ENCODE measurements at places on chromosomes 1 and 21.
A peak's percentile ranks its signal among the peaks of the same experiment; 100 is the strongest.

- DNase-seq, result no peak
Measured at GRCh38 chr1:171738911-171739310, 3.0 kb downstream of the VAMP4 start.

GRCh38 chr1:117198097-117198496 is 12.6 kb downstream of the VTCN1 start:
- no peak for DNase-seq

DNA sequence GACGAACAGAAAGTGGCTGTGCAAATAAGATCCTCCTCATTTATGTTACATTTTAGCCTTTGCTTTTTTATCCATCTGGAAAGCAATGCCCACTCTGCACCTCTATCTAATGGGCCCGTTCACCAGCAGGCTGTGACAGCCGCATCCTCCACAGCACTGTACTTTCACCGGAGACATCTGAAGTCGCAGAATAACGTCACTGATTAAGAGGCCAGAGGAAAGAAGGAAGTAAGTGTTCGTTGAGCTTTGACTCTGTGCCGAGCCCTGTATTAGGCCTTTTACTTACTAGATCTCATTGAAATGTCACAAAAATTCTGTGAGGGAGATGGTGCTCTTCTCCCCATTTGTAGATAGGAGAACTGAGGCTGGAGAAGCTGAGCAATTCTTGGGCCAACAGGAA is 62.3 kb downstream of the KAZN start:
- no peak for DNase-seq

DNA sequence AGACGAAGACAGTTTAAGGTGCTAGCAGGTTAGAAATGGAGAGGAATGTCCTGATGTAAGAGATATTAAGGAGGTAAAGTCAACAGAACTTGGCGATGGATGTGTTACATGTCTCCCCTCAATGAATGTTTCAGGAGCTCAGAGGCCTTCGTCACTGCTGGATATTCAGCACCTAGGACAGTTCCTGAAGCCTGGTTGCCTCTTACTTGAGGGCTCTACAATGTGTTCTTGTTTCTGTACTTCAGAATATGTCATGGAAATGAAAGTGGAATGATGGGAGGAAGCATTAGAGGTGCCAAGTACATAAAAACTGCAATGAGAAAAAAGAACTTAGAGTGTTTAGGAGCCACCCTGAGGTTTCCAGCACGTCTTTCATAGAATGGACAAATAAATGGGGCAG is 17.7 kb downstream of the TNR start:
- DNase-seq, result no peak

DNA sequence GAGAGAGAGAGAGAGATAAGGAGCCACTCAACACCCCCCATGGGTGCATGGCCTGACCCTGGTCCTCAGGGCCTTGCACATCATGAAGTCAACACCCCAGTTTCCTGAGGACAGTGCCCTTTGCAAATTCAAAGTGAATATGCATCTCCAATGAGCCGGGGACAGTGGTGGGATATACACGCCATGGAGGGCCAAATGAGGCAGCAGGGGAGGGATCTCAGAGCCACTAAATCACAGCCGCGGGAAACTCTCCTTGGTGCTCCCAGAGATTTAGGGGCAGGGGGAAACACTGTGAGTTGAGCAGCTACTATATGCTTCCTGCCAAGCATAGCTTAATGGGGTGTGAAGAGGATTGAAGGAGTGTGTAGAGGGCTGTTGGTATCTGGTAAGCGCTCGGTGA is 35.5 kb downstream of the MATN1 start:
- no peak for DNase-seq

DNA sequence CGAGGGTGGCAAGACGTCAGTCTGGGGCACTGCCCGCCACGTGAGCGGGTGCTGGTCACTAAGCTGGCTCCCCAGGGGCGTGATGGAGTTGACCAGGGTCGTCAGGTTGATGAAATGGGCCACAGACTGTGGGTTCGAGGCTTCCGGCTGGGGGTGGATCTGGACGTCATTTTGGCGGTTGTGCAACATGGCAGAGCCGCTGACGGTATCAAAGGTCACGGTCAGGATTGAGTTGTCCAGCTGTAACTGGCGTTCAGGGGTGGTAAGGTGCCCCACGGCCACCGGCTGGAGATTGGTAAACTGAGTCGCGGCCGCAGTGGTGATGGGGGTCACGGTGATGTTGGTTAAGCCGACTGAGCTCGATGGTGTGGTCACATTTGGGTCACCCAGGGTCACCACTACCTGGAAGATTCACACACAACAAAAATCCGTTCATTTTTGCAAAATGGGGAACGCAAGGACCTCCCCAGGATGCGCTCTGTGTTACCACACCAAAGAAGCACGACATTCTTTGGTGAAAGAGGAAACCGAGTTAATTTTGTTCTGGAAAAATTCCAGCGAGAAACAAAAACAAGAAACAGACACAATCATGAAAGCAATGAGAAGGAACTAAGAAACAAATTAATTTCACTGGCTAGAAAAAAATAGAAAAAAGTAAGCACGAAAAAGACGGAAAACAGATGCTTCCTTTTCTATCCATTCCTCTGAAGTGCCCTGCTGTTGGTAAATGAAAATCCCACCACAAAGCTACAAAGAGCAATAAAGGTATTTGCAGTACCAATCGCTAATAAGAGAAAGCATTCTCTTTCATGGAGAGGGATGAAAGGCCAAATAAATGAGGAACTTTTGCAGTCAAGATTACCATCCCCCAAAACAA is 34.7 kb upstream of the RIPK4 start:
- DNase-seq, result no peak

DNA sequence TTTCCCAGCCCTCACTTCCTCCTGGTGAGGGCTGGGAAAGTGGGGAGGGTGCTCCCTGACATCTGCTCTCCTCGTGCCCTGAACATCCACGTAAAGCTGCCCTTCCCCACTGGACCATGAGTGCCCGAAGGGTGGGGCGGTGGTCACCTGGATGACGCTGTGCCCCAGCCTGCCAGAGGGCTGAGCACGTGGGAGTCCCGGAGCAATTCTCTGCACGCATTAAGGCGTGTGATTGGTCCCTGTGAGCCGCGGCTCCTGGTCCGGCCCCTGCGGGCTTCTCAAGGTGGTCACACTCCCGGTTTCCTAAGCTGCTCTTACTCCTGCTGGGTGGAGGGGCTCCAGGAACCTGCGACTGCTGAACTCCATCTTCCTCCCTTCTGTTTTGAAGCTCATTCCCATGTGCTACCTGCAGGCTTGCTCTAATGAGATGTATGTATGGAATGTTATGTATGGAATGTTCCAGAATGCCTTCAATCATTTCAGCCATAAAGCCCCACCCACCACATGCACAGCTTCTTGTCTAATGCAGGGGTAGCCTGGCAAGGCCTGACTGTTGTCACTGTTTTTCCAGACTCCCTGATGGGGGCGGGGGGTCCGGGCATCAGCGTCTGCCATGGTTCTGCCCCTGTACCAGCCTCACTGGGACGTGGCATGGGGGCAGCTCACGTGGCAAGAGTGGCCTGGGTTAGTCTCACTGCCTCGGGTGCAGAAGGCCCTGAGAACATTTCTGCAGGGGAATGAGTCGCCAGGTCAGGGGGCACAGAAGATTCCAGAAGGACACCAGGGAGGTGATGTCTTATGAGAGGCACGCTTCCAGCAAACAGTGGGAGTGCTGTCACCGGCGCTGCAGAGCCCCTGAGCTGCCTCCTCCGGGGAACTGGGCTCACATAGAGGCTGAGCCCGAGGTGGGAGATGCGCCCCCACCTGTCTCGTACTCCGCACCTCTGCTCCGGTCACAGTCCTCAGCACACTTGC is 19.4 kb downstream of the KRTAP10-1 start:
- DNase-seq, result no peak

GRCh38 chr1:24070821-24071393 is 41.0 kb downstream of the MYOM3 start:
- DNase-seq, result peak; percentile 68

DNA sequence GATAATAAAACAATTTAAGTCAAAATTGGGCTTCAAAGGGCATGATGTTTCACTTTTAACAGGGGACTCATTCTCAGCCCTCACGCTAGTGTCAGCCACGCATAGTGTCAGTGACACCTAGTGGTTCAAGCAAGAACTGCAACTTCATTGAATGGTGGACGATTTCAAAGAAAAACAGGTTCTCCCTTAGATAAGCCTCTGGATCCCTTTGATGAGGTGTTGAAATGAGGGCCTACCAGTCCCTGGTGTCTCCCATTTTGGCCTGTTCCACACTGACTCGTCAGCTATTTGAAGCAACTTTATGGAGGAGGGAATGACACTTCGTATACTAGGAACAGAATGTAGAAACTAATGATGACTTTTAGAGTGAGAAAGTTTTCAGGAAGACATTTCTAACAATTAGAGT is 56.2 kb downstream of the FCRL5 start:
- DNase-seq, result no peak

GRCh38 chr1:91653183-91653582 is 152.5 kb downstream of the CDC7 start:
- no peak for DNase-seq

DNA sequence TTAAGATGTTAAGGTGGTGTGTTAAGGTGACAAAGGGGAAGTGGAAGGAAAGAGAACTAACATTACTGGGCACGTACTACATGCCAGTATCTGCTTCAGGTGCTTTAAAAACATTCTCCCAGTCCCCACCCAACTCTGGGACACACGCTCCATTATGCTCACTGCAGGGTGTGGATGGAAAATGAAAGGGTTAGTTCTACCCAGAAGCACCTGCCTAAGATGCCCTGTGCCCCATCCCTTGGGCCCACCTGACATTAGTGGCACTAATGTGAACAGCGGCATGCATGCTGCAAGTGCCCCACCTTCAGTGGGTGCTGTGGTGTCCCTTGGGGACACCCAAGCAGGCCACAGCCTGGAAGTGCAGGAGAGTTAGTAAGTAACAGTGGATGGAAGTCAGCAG is 82.9 kb upstream of the CXADR start:
- DNase-seq, result no peak

- DNase-seq, result no peak
Measured at GRCh38 chr1:81463936-81464837, 336.5 kb upstream of the ADGRL2 start.

DNA sequence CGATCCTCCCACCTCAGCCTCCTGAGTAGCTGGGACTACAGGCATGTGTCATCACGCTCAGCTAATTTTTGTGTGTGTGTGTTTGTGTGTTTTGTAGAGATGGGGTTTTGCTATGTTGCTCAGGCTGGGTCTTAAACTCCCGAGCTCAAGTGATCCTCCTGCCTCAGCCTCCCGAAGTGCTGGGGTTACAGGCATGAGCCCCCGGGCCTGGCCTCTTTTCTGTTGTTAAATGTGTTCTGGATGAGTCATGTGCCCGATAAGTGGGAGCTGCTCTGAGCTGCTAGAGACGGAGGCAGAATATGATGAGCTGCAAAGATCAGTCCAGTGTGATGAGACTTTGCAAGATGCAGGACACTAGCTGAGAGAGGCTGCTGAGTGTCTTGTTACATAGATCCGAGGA is 75.5 kb downstream of the VPS13D start:
- no peak for DNase-seq

- DNase-seq, result no peak
Measured at GRCh38 chr1:108815566-108815965, 41.3 kb downstream of the AKNAD1 start.

DNA sequence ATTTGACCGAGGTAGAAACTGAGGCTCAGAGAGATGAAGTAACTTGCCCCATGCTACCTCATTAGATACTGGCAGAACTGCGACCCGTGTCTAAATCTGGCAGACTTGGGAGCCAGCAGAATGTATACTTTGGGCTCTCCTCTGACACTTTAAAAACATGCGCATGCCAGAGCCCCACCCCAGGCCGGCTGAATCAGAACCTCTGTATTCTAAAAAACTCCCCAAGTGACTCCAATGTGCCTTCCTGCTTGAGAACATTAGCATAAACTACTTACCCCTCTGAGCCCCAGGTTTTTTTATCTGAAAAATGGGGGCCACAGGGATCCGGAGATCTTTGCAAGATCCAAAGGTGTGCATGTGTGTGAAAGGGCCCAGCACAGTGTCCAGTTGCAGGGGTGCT is 344.7 kb upstream of the USP24 start:
- DNase-seq, result no peak

GRCh38 chr1:202836623-202837403 is 26.1 kb downstream of the PCAT6 start:
- no peak for DNase-seq
